SIG-M5 (cell line): ENCODE measurements at places on chromosomes 5 and 9.
A peak's percentile ranks its signal among the peaks of the same experiment; 100 is the strongest.

- DNase-seq = no peak
These were observed 522.7 kb downstream of the NR2F1-AS1 start for GRCh38 chr5:93058309-93058708.

DNA sequence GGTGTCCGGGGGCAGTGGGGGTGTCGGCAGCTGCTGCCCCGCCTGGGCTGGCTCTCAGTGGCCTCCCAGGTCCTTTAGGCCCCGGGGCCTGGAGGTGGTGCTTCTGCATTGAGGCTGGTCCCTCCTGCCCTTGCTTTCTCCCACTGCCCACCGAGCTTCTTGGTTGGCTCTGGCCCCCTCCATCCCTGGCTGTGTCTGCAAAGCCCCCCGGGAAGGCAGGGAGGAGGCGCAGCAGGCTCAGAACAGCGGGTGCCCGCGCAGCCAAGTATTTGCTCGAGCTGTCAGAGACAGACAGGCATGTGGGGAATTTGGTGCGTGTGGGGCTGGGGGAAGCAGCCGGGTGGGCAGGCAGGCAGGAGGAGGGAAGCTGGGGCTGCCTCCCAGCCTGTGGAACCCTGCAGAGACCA lies 11.5 kb downstream of the CXXC5 start:
- no peak for DNase-seq

DNA sequence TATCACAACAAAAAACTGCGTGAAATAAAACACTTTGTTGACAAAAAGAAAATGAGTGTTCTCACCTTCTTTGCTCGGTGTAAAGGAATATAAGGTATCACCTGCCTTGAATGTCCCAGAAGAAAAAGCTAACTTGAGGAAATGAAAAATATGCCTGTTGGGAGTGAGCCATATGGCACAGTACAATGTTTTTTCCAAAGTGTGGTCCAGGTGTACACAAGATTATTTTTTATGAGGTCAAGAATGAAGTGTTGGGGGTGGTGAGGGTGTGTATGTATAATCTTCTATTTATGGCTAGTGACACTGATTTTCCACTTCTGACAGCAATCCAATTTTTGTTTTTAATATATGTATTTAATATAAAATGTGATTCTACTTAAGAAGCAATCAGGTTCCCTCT lies 134.4 kb downstream of the RFX3 start:
- DNase-seq = no peak

DNA sequence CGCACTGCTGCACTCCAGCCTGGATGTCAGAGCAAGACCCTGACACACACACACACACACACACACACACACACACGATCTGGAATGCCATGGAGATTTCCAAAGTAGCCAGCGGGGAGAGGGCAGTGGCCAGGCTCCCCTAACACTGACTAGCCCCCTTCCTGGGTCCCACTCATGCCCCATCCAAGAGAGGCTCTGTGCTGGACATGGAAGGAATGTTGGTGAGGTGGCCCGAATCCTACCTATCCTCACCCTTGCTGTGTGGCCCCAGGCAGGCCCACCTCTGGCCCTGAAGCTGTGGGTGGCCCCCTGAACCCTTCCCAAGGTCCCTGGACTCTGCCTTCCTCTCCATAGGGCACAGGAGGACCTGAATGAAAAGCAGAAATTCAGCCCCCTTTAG lies 7.3 kb downstream of the BRD3 start:
- DNase-seq = no peak

DNA sequence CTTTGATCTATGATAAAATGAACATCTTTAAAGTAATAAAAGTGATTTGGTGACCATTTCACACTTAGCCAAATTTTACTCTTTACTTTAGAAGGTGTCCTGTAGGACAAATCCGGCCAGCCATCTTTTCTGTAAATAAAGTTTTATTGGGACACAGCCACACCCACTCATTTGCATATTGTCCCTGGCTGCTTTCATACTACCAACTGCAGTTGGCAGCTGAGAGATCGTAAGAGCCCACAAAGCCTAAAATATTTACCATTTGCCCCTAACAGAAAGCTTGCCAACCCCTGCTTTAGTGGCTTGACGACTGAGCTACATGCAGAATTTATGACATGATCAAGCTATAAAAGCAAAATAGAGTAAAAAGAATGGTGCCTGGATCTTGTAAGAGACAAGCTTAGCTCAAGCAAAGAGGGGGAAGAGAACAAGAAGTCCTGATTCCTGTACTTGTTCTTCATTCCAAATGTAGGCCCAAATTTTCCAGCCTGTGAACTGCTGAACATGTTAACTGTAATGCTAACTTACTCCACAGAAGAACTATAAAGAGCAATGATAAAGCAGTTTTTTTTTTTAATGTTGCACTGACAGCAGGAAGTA lies 7.4 kb upstream of the FBXO10 start:
- no peak for DNase-seq

DNA sequence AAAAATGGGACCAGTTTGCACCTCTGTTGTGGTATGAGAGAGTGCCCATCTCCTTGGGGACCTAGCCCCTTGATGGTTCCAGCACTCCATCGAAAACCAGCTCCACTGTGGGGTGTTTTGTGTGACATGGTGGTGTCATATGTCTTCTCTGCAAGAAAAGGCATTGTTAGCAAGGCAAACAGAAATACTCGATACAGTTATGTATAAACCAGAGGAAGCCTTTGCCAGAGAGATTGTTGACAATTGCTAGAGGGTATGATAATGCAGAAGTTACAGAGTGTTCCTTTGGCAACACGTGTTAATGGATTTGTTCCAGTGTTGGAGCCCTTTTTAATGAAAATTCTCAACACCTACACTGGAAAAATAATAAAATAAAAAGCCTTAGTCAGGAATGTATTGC lies 270.4 kb upstream of the DMRT1 start:
- DNase-seq = no peak

- DNase-seq = no peak
These were observed 87.5 kb upstream of the SSBP2 start for GRCh38 chr5:81838307-81838906.

GRCh38 chr9:34741628-34742027 lies 31.7 kb upstream of the CCL21 start:
- DNase-seq = no peak

GRCh38 chr9:113525205-113525604 lies 61.7 kb downstream of the RGS3 start:
- DNase-seq = no peak

- DNase-seq = no peak
These were observed 19.9 kb upstream of the TMEM250 start for GRCh38 chr9:136138566-136138965.

DNA sequence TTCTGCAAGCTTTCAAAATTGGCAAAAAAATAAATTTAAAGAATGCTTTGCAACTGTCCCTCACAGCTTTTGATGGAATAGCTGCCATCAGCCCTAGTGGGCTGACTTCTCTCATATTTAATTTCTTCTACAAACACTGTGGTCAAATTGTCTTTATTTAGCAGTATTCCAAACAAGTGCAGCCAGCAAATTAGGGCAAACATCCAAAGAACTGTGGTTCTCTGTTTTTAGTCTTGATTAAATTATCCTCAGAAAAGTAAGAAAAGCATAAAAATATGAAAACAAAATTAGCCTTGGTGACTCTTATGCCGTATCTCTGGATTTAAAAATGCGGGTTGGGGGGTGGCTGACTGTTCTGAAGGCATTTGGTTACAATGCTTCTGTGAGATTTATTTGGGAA lies 95.8 kb upstream of the RETREG1 start:
- DNase-seq = no peak

DNA sequence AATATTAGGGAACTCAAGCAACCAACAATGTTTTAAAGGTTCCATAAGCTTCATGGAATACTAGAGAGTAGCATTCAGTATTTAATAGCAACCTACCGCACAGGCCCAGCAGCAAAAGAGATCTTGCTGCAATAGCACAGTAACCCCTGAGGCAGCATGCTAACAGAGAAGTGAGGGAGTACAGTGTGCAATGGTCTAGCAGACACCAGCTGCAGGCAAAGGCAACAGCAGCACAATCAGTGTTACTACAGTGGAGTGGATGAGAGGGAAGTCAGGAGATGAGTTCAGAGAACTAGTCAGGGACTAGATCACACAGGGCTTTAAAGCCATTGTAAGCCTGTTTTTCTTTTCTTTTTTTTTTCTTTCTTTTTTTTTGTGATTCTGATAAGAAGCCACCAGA lies 2.8 kb downstream of the TICAM2 start:
- DNase-seq = no peak

DNA sequence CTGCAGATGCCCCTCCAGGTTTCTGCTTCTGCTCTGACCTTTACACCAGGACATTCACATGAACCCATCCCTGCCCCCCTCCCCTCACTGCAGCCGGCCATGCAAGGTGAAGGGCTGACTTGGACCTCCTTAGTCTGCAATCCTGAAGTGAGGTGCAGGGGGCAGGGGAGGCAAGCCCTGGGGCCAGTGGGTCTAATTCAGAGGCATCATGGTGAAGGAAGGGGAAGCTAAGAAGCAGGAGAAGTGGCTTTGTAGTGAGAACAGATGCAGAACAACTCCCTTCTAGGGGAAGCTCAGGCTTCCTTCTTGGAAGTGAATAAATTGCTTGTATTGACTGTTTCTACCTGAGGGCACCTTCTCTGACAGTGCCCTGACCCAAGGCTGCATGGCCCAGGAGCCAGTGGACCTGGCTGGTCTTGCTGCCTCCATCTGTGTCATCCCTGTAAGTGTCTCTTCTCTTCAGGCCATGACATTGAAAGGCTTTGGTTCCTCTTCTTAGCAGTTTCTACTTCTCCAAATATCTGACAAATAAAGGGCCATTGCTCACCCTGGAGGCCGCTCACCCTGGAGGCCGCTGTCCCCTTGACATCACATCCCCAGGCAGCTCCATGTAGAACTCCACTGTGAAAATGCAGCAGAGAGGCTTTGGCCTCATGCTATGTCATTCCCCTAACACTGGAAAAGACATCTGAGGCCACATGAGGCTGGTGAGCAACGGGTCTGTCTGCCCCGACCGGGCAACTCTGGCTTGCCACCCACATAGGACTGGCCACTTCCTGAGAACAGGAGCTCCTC lies 55.3 kb downstream of the GADD45G start:
- DNase-seq = no peak

GRCh38 chr9:21935631-21936030 lies 58.6 kb downstream of the CDKN2A start:
- DNase-seq = no peak

GRCh38 chr9:27726244-27727081 lies 153.2 kb upstream of the C9orf72 start:
- no peak for DNase-seq

DNA sequence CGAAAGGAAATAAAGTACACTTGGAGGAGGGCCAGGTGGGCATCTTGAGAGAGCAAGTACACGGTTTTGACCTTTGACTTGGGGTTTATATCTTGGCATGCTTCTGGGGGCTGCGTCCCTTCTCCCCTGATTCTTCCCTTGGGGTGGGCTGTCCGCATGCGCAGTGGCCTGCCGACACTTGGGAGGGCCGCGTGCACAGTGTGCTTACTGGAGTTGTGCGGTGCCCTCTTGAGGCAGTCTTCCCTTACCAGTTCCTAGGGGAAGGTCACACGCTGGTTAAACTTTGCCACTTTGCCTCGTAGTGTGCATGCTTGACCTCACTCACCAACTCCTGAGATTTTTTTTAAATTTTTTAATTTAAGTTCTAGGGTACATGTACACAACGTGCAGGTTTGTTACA lies 4.3 kb upstream of the CLPTM1L start:
- DNase-seq = no peak

DNA sequence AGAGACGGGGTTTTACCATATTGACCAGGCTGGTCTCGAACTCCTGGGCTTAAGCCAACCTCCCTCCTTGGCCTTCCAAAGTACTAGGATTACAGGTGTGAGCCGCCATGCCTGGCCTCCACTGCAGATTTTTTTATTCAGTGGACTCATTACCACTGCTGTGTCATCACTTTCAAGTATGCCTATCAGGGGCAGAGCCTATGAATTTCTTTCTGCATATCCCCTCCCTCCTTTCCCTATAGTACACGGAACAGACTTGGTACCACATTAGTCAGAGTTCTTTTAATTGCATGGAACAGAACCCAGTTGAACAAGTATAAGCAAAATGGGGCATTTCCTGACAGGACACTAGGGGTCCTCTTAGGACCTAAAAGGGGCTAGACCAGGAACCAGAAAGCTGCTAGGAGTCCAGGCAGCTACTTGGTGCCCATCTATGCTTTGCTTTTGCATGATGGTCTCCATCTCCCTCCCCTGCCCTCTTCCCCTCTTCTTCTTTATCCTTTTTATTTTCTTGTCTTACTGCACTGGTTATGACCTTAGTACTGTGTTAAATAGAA lies 5.8 kb downstream of the BSPRY start:
- DNase-seq = no peak

GRCh38 chr9:26418480-26418879 lies 474.1 kb downstream of the CAAP1 start:
- DNase-seq = no peak

GRCh38 chr9:10041726-10042229 lies 571.0 kb downstream of the PTPRD start:
- no peak for DNase-seq

DNA sequence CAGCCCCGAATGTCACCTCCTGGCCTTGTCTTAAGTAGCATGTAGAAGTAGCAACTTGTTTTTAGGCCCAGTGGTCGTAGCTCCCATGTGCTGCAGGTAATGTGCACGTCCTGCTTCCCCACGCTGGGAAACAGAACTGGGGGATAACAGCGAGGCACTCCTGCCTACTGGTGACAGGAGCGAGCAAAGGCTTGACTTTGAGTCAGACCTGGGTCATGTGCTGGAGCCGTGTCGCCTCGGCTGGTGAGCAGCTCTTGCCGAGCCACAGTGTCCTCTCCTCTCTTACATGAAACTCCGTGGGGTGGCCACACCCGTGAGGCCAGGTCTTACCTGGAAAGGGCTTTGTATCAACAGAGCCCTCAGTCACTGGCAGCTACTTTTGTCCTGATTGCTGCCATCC lies 17.5 kb upstream of the POMT1 start:
- no peak for DNase-seq

- no peak for DNase-seq
These were observed 148.7 kb downstream of the CDK5RAP2 start for GRCh38 chr9:120431268-120431667.

DNA sequence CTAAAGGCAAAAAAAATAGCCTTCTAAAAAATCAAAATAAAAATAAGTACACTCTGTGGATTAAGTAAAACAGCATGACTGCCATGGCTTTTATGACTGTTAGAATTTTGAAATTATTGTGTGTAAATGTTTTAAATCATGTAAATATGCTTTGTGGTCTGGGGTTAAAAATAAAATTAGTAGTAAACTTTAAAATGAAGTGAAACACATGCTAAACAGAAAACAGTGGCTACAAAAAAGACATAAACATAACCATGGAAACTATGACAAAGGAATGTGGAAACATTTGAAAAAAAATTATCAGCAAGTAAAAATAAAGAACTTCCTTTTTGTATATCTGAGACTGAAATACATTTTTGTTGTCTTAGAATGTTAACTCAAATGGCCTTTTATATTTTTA lies 134.5 kb upstream of the SPEF2 start:
- peak; percentile 31 for DNase-seq

DNA sequence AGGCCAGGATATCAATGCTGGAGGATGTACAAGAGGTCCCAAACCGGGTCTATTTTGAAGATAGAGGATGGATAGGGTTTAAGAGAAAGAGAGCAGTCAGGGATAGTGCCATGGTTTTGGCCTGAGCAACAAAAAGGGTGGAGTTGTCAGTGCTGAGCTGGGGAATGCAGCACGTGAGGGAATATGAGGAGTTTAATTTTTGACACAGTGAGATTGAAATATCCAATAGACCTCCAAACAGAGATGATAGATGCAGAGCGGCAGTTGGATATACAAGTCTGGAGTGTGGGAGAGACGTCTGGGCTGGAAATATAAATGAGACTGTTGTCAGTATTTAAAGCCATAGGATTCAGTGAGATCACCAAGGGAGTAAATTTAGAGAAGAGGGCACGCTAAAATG lies 136.7 kb upstream of the EFNA5 start:
- no peak for DNase-seq

GRCh38 chr5:171978519-171978918 lies 27.9 kb downstream of the FBXW11 start:
- no peak for DNase-seq

- DNase-seq = no peak
These were observed 74.1 kb downstream of the SLF1 start for GRCh38 chr5:94692581-94692980.
